Epithelial cell of esophagus (primary cell): ENCODE measurements at places on chromosomes 11 and 22.

DNA sequence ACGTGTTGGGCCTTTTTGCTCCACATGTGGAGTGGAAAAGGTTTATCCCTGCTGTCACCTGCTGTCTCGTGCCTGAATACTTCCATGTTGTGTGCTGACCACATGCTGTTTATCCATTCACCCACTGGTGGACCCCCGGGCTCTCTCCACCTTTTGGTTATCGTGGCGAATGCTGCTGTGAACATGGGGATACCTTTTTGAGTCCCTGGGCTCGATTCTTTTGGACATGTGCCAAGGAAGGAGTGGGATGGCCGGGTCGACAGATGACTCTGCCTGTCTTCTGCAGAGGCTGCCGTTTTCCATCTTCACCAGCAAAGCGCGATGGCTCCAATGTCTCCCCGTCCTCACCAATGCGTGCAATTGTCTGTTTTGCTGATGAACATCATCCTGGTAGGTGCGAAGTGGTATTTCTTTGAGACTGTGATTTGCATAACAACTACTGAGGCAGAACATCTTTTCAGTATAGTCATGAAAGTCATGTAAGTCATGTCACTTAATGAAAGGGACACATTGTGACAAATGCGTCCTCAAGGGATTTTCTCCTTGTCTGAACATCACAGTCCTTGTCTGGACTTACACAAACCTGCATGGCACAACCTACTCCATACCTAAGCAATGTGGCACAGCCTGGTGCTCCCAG is 758.7 kb downstream of the BRD1 start:
- no peak for DNase-seq

- DNase-seq = no peak
Observed at GRCh38 chr22:24315367-24315966, 44.8 kb downstream of the SPECC1L start.

DNA sequence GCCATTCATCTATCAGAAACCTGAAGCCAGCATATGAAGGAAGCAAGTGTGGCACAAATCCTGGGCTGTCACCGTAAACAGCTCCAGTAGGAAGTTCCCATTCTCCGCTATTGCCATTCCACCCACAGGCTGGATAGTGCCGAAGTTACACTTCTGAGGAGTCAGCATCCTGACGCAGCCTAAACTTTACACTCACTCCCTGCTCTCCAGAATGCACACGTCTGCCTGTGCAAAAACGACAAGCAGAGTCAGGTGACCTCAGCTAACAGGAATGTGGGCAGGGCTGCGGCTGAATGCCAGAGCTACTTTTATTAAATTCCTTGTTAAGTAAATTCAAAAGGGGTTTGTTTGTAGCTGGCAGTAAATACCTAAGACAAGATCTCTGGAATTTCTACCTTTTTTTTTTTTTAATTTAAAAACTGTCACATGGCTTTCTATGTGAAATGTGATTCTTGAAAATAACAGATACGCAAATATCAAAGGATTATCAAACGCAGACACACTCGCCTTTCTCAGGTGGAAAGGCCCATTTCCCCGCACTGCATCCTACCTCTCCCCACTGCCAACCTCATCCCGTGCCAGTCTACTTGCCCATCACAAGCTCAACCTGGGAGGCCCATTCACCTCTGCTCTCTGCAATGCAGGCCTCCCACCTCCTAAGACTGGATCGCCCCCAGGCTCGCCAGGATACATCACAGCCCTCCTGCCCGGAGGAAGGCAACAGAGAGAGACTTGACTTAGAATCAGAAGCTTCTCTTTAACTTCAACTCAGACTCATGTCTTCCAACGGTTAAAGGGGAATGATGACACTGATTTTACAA is 33.5 kb downstream of the NFRKB start:
- DNase-seq = peak; percentile 98

DNA sequence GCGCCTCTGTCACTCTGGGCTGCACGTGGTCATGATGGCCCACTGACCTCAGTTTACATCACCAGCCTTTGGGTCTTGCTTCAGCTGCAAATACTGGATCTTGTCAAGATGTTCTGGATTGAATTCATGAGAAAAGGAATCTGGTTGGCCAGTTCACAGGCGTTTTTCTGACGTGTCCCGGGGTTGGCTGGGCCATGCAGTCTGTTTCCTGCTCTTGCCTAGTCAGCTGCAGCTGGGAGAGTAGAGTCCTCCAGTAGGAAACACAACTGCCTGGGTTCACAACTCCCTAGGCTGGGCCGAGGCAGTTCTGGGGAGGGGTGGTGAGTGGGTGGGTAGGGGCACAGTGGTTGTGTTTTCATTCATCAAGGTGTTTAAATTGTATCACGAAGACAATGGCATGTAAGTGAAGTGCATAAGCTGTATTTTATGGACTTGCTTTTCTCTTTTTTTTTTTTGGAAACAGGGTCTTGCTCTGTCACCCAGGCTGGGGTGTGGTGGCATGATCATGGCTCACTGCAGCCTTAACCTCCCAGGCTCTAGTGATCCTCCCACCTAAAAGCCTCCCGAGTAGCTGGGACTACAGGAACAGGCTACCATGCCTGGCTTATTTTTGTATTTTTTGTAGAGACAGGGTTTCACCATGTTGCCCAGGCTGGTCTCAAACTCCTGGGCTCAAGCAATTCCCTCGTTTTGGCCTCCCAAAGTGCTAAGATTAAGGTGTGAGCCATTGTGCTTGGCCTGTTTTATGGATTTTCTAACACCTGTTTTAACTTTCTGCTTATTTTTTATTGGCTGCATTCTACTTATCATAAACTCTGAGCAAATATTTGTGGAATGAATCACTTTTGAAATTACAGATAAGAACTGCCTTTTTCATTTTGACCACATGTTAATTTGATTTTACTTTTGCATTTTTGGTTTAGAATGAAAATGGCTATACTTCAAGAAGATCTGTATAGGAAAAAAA is 54.0 kb upstream of the PITPNB start:
- DNase-seq = no peak

DNA sequence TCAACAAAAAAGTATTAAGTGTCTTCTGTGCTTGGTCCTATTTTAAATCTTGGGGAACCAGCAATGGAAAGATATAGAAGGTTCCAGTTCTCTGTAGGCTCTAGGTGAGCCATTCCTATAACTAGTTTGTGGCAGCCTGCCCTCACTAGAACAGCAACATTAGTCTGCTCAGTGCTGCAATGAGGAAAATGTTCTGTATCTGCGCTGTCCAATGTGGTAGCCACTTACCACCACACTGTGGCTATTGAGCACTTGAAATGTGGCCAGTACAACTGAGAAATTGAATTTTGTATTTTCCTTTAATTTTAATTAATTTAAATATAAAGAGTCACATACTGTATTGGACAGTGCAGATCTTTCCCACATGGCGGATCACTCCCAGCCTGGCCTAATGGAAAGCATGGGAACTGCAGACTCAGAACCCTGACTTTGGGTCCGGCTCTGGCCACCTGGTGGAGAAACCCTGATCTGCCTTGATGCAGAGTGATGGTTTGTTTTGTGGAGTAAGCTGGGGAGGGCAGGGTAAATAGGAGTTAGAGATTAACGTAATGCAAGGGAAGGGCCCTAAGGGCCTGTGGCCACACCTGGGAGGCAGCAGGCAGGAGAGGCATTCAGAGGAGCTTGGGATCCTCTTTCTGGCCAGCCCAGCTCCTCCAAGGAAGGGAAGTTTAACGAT is 101.0 kb downstream of the ME3 start:
- no peak for DNase-seq

GRCh38 chr22:36237462-36238372 is 1.6 kb downstream of the APOL2 start:
- DNase-seq = no peak

- DNase-seq = peak; percentile 78
Observed at GRCh38 chr11:36702330-36703054, 104.5 kb upstream of the RAG2 start.

DNA sequence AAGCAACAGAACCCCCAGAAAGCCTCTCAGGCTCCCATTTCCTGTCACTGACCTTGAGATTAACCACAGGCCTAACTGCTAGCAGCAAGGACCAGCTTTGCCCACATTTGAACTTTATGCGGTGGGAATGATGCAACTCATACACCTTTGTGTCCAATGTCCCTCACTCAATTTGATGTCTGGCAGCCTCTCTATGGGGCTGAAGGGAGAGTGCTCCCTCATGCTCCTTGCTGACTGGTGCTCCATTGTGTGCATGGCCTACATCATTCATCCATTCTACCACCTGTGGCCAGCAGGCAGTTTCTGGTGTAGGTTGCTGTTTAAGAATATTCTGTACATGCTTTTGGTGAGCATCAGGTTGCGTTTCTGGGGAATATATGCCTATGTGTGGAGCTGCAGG is 31.9 kb downstream of the KCNQ1OT1 start:
- no peak for DNase-seq

DNA sequence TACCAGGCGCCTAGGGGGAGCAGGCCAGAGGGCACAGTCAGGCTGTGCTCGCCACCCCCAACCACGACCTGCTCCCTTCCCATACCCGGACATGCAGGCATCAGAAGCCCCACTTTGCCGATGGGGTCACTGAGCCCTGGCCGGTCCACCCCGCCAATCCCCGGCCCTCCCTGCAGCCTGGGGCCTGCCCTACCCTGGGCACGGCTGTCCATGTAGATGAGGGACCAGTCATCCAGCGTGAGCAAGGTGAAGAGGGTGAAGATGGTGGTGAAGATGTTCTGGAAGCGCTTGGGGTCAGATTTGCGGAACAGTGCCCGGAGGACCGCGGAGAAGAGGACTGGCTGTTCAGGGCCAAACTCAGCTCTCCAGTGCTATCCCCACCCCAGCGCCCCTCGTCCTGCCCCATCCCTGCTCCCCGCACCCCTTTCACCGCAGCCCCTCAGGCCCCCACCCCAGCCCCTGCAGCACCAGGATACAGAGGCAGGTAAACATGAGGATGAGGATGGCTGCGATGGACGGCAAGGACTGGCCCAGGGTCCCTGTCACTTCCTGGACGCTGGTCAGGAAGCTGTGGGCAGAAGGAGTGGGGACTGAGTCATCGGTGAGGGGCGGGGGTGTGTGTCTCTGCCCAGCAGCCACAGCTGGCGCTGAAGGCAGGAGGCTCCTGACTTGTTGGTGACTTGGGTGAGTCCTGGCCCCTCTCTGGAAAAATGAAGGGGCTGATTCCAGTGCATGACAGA is 5.5 kb downstream of the CATSPER1 start:
- DNase-seq = peak; percentile 74

- DNase-seq = peak; percentile 96
Observed at GRCh38 chr11:43376594-43376993, 17.9 kb downstream of the TTC17 start.

GRCh38 chr11:16609769-16610168 is 128.7 kb upstream of the C11orf58 start:
- DNase-seq = no peak

- peak; percentile 58 for DNase-seq
Observed at GRCh38 chr11:47083913-47084312, 92.8 kb downstream of the ARFGAP2 start.

DNA sequence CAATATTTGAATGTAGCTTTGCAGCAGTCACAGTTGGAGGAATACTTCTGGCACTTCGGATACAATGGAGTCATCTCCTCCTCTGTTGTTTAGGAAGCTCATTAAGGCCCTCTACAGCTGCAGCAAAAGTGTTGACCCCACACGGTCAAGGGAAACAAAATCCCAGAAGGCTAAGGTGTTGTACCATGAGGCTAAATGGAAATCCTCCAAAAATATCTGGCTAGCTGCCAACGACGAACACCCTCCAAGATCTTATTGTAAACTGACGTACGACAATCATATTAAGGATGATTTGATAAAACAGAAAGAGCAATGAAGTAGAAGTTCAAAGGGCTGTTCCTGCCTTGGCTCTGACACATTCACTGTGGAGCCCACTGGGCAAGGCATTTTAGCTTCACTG is 4.0 kb downstream of the POGLUT3 start:
- no peak for DNase-seq

GRCh38 chr11:34644669-34645406 is 23.9 kb downstream of the EHF start:
- DNase-seq = peak; percentile 86

DNA sequence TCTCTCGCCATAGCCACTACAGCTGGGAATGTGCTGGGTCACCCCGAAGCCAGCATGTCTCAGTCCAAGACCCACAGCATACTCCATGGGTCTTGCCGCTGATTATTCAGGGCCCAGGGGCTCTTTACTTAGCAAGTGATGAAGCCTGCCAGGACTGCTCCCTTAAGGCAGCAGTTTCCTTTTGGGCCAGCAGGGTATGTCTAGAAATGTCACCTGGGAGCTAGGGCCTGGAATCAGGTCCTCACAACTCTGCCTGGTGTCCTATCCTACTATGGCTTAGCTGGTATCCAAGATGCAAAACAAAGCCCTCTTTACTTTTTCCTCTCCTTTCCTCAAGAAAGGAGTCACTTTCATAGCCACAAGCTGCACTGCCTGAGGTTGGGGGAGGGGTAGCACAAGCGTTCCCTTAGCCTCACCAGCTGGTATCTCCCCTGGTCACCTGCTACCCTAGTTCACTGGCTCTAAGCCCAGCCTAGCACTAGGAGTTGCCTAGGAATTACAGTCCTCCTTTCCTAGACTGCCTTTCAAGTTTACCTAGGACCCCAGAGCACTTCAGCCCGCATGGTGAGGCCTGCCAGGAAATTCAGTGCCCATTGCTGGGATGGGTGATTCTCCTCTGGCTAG is 22.6 kb upstream of the NCR3LG1 start:
- DNase-seq = no peak

- DNase-seq = no peak
Observed at GRCh38 chr11:92758241-92758780, 211.1 kb upstream of the MTNR1B start.

GRCh38 chr11:128188346-128189004 is 398.9 kb downstream of the ETS1 start:
- DNase-seq = no peak

GRCh38 chr22:20131597-20131858 is at the start of gene ZDHHC8:
TSS of gene ZDHHC8 (plus strand) at chr22:20131804. CDS start at chr22:20131948, 144 bp downstream.
- DNase-seq = peak; percentile 38

GRCh38 chr22:22408731-22409696 is 99.5 kb downstream of the ZNF280B start:
- peak; percentile 27 for DNase-seq

DNA sequence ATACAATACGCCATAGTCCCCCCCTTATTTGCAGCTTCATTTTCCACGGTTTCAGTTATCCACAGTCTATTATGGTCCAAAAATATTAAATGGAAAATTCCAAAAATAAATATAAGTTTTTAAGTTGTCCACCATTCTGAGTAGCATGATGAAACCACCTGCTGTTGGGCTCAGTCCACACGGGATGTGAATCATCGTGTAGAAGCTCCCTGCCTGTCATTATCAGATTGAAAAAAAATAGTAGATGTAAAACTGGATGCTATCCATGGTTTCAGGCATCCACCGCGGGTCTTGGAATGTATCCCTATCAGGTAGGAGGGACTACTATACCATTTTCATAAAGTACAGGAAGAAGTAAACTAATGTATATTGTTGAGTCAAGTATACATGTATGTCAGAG is 127.4 kb downstream of the TTC17 start:
- DNase-seq = no peak

GRCh38 chr22:31958625-31959239 is 14.4 kb downstream of the YWHAH start:
- DNase-seq = no peak

- DNase-seq = no peak
Observed at GRCh38 chr11:103114836-103115235, 5.6 kb downstream of the DYNC2H1 start.
